Renal cortex interstitium (tissue), 15 donors: ENCODE measurements at places on chromosomes 2 and 18.

GRCh38 chr2:31940920-31941319 is 69.9 kb downstream of the MEMO1 start:
- no peak for DNase-seq

- DNase-seq: no peak
Observed at GRCh38 chr2:55489467-55490062, 30.0 kb upstream of the CFAP36 start.

DNA sequence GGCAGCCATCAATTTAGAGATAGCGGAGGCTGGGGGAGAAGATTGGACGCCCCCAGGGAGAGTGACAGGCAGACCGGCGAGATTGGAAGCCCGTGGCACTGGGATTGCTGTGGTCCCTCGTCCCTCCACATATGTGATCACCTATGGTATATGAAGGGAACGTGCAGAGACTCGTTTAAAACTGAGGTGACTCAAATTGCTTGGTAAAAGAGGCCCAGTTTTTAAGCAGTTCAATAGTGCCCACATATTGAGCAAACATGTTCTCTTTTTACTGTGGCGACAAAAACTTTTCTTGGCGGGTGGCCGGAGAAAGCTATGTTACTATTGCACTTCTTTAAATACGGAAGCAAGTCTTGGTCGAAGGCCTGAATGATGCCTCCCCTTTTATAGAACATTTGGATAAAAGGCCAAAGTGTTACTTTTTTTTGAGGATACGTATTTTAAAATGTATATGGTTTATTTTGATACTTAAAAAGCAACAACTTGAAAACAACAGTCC is 9.1 kb downstream of the B3GNT2 start:
- no peak for DNase-seq

DNA sequence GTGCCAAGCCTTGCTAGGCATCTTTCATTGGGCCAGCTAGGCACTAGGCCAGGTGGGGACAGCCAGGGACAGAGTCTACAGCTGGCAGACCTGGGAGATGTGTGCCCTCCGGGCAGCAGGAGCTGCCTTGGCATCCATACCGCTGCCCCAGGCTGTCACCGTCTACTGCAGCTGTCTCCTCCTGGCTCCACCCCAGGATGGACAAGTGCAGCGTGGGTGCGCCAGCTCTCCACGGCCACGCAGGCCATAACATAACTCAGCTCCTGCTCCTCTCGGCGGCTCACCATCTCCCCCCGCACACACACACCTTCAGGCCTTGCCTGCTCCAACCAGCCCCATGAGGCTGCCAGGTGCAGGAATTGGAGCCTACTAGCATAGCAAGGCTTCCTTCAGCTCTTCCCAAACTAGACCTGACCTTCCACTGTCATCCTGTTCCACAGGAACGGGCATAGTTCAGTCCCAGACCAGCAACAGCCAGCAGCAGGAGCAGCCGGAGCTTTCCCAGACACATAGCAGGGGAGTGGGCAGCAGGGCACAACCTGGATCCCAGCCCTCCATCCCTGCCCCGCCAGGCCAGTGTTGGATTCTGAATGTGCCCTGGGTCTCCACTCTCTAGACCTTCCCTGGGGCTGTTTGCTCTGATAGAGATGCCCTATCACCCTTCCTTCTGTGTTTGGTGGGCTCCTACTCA is 2.5 kb upstream of the ADRA2B start:
- no peak for DNase-seq

- DNase-seq: no peak
Observed at GRCh38 chr2:232219496-232219870, 159.1 kb upstream of the ALPP start.

GRCh38 chr2:177883177-177883576 is 189.4 kb downstream of the PDE11A start:
- no peak for DNase-seq

- DNase-seq: no peak
Observed at GRCh38 chr2:137525641-137526190, 438.6 kb upstream of the HNMT start.

DNA sequence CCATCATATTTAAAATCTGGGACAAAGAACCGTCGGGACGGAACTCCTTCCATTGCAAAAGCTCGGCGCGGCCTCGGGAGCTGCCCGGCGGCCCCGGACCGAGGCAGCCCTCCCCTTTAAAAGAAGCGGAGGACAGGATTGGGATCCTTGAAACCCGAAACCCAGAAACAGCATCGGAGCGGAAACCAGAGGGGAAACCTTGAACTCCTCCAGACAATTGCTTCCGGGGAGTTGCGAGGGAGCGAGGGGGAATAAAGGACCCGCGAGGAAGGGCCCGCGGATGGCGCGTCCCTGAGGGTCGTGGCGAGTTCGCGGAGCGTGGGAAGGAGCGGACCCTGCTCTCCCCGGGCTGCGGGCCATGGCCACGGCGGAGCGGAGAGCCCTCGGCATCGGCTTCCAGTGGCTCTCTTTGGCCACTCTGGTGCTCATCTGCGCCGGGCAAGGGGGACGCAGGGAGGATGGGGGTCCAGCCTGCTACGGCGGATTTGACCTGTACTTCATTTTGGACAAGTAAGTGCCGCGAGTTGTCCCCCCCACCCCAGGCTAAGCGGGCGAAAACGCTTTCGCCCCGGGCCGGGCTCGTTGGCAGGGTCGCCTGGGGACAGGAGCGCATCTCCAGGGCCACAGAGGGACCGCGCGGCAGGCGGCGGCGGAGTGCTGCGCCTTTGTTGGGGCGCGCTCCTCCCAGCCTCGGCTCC is at the start of gene ANTXR1:
Gene ANTXR1, plus strand, starts transcription at position 38 of the 698 bp plus-strand sequence. Its CDS starts 321 bp downstream, at position 359.
- DNase-seq: peak; percentile 81

DNA sequence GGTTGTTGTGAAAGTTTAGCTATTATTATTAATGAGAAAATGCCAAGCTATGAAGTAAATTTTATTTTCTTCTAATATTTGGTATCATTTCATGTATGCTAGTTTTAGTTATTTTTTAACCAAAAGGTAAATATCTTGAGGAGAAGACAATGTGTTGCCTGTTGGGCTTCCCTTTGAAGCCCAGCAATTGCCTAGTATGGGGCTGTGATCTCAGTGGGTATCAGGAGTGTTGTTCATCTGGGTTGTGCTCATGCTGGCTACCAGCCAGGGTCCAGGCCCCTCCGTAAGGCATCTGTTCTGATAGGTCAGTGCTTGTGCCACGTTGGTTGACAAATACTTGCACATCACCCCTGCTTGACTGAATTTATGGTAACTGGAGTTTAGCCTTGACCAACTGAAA is 38.0 kb upstream of the DARS1 start:
- DNase-seq: no peak

DNA sequence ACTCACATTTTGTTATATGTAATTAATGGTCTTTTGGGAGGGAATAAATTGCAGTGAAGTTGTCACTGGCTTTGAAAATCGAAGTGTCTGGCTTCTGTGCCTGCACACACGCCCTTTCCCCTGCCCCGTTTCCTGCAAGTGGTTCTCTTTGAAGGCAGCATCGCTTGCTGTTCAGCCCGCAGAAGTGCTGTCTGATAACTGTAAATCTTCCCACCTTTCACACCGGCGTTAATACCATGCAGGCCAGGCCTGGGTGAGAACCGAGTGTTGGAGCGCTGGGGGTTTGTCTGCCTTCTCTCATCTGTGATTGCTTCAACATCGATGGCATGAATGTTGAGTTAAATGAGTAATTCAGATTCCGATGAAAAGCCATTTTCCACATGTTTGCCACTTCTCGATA is 37.9 kb upstream of the RPL31 start:
- DNase-seq: no peak

DNA sequence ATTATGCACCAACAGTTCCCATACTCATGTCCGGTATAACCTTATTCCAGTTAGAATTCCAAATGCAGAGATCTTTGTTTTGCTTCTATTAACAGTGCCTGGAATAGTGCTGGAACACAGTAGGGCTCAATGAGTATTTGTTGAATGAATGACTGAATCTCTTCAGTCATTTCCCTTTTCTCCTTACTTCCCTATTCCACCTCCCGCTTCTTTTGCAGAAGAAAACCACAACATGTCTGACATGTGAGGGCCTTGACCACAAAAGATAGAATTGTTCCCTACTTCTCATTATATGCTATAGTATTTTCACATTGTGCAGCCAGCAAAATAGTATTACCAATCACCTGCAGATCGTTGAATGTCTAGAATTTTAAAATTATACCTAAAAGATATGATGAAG is 19.5 kb upstream of the HNRNPLL start:
- DNase-seq: no peak

DNA sequence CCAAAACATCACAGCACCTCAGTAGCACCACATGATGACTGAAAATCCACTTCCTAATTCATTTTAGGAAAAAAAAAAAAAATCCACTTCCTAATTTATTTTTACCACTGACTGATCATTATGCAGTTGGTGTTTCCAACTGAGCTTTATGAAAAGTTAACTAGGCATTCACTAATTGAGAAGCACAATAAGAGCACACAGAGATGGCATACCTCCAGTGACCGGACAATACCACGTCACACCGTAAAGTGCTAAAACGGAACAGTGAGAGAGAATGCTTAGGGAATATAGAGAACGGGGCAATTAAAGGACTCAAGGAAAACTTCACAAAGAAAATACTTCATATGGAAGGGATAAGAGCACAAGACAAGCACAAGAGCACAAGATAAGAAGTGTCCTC is 212.5 kb downstream of the NBAS start:
- no peak for DNase-seq

- no peak for DNase-seq
Observed at GRCh38 chr2:121451398-121451797, 79.3 kb upstream of the RNU4ATAC start.

GRCh38 chr2:173059971-173060461 is 15.6 kb upstream of the MAP3K20 start:
- no peak for DNase-seq

GRCh38 chr2:122993592-122993991 is 1031.5 kb upstream of the CNTNAP5 start:
- DNase-seq: no peak

DNA sequence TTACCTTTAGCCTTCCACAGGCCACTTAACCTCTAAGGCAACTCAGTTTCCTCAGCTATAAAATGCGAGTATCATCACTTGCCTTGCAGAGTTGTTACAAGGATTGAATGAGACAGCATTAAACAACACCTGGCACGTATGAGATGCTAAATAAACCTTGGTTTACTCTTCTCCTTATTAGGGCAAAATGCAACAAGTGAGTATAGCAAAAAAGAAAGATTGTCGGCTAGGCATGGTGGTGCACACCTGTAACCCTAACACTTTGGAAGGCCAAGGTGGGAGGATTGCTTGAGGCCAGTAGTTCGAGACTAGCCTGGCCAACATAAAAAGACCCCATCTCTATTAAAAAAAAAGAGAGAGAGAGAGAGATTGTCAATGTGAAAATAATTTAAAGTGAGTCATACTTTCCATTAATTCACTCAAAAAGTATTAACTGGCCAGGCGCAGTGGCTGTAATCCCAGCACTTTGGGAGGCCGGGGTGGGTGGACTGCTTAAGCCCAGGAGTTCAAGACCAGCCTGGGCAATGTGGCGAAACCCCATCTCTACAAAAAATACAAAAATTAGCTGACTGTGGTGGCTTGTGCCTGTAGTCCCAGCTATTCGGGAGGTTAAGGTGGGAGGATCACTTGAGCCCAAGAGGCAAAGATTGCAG is 8.0 kb downstream of the ATAD2B start:
- no peak for DNase-seq

DNA sequence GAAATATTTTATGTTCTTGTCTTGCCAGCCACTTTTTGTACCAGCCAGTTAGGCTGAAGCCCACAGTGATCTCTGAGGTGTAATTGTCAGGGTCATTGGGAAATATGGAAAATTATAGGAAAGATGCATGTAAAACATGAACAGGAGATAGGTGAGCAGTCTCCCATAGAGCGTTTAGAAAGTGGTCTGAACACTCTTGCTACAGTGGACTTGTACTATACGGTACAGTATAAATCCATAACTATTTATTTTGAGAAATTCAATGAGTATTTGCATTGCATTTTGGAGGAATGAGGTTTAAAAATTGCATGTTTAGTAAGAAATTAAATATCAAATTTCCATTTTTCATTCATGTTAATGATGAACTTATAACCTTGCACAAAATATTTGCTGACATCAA is 20.8 kb upstream of the MAP4K4 start:
- no peak for DNase-seq

DNA sequence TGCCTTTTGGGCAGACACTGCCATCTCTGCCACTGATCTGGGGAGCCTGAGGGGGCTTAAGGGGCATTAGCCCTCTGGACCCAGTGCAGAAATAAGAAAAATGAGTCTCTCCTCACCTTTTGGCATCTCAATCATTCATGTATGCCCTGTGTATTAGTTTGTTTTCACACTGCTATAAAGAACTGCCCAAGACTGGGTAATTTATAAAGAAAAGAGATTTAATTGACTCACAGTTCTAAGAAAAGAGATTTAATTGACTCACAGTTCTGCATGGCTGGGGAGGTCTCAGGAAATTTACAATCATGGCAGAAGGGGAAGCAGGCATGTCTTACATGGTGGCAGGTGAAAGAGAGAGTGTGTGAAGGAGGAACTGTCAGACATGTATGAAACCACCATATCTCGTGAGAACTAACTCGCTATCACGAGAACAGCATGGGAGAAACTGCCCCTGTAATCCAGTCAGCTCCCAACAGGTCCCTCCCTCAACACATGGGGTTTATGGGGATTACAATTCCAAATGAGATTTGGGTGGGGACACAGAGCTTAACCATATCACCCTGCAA is 21.5 kb downstream of the GKN2 start:
- no peak for DNase-seq

DNA sequence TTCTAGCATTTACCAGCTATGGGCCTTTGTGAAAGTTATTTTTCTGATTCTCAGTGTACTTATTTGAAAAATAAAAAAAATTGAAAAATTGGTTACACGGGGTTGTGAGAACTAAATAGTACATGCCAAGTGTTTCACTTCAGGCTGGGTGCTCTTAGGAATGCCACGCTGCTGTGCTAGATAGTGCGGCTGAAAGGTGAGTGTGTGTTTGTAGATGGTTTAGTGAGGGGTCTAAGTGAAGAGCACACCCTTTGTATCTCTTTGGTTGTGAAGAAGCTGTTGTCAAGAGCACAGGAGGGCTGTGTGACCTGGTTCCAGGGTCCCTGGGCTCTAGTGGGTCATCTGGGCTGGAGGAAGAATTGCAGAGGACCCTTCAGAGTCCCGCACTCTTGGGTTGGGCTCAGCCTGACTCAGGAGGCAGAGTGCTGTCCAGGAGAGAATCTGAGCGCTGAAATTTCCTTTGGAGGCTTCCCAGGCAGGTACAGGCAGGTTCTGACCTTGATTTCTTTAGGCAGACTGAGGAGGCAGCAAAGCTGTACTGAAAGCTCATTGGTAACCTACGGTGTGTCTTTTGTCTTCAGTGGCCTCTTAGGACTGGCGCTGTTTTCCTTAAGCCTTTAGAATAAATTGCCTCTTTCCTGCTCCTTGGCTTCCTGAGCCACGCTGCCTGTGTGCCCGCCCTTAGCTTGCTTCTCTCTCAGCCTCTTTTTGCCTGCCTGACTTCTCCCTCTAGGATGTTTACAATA is 44.4 kb downstream of the MAP4K4 start:
- no peak for DNase-seq

DNA sequence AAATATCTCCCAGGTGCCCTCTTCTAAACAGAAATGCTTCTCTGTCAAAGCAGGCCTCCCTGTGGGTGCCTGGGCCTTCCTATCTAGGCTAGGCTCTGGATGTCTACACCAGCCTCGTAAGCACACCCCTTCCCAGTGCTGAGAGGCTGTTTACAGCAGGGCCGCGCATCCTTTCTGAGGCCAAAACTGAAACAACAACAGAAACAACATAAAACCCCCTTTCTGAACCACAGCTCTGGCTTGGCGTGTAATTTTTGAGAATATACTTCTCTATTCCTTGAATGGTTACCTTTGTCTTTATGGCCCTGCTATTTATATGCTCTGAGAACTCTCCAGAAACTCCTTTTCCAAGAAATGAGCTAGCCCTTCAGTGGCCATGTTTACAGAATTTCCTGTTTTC is 118.4 kb downstream of the BCL2L11 start:
- DNase-seq: no peak
